ENCODE measurements at places on chromosomes 13 and 19.

GRCh38 chr19:36331353-36332228 is 47.4 kb downstream of the ZFP14 start:
- DNase-seq: peak; percentile 94

DNA sequence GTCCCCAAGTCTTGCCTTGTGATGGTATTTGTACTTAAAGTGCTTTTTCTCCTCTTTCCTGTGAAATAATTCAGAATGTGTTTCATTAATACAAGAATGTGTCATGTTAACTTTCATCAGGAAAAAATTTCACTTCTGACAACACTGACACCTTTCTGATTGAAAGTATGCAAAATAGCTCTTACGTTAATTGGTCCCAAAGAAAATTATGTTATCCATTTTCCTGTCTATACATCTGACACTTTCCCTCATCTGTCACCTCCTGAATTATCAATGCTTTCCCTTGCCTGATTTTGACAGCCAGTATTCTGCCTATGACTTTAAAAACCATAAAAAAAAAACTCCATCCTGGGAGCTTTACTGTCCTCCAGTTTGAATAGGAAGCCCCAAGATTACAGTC is 336.5 kb downstream of the ATP8A2 start:
- DNase-seq: no peak

- DNase-seq: no peak
These were observed 75.3 kb upstream of the CLDN10 start for GRCh38 chr13:95477187-95477586.

- DNase-seq: no peak
These were observed 1771.1 kb downstream of the OLFM4 start for GRCh38 chr13:54799621-54800226.

DNA sequence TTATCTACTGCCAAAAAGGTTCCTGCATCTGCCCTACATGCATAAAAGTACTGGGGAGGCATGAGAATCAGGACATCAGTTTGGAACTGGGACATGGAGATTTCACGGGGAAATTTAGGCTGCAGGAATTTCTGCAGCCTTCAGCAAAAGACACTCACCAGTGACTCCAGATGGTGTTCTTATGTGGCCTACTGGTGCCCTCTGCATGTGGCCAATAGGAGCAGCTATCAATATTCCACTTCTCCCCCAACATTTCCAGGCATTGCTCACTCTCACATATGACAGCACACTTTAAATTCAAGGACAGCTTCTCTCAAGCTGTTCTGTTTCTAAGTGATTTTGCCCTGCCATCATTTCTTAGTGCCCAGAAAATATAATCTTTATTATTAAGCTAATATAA is 570.5 kb upstream of the ARGLU1 start:
- DNase-seq: no peak

DNA sequence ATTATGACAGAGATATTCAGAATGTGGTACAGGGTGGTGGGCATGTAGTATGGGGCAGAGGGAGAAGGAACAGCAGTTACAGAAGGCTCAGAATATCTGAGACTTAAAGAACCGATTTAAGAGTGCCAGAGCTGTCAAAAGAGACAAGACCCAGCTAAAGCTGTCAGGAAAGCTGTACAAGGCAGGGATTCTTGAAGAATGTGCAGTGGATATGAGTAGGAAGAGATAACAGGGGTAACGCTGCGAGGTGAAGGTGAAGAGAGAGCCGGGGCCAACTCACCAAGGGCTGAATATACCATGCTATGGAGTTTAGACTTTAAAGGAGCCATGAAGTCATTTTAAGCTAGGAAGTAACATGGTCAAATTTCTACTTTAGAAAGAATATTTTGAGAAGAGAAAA is 381.0 kb downstream of the DIAPH3 start:
- DNase-seq: no peak

- DNase-seq: peak; percentile 75
These were observed at the start of gene USF2 for GRCh38 chr19:35268536-35269437. USF2 (plus strand) TSS chr19:35268962; CDS start chr19:35269102, 140 bp downstream.

DNA sequence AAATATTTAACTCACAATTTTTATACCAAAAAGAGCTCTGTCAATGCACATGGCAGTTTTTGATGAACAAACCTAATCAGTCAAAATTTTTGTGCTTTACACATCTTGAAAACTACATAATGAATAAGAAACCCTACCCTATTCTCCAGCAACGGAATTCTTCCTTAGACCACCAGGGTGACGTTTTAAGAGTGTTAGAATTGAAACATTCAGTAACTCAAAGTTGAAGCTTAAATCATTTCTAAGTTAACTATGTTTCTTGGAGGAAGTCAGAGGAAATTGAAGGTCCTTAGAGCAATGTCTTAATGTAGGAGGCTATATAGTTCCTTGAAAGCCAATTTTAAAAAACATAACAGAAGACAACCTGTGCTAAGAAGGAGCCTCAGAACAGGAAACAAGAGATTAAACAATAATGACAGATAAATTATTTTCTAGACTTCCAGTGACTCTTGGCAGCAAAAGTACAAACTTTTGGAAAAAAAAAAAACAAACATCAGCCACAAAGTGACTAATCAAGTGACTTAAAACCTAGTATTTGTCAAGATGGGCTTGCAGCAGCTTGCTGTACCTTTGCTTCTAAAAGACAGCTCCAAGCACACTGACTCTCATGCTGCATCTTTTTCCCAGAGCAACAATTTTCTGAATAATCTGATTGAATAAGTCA is 6.2 kb downstream of the SPRY2 start:
- no peak for DNase-seq

GRCh38 chr19:53912653-53913052 is 3.6 kb downstream of the CACNG7 start:
- DNase-seq: no peak

DNA sequence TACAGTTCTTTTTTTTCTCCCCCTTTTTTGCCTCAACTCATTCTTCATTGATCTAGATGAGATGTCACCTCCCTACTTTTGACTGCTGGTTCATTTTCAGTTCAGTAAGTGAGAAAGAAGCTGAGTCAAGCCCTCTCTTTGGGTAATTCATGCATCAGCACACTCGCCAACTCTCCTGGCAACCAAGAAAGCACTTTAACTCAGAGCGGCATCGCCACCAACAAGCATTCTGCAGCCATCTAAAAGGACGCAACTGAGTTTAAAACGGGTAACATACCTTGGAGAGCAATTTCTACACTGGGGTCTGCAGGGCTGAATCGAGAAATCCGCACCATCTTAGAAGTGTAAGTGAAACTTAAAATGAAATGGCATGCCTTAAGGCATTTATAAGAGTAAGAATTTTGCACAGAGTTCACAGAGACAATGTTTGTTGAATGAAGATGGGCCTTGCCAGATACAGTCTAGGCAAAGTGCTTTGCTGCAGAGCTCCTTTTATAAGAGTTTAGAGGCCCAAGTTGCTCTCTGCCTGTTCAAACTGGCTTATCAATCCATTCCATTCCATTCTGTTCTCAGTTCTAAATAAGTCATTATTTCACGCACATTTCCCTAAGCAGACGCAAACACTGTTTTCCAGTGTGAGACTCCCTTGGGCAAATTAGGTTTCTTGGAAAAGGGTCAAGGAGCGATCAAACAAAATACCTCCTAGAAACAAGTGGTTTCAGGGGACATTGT is 338.0 kb downstream of the ENOX1 start:
- DNase-seq: no peak

- DNase-seq: no peak
These were observed 20.3 kb downstream of the ARHGAP35 start for GRCh38 chr19:46881092-46881491.

- no peak for DNase-seq
These were observed 3.4 kb downstream of the NAPSA start for GRCh38 chr19:50362030-50362412.

Data from NCI-H2171 (cell line).